ENCODE measurements at places on chromosomes 1 and 21. TPM values are rescaled to one million over a fixed set of nuclear protein-coding genes. Genes with fewer than 3 reads are reported as not detected.

Gene MAP3K7CL
- 7.3 TPM for total RNA-seq

Gene KRTAP11-1
- not detected for total RNA-seq

Gene PGBD2
- 4.7 TPM for total RNA-seq

Gene IFNLR1
- total RNA-seq, result 0.32 TPM

Gene ARTN
- 1.9 TPM for total RNA-seq

Gene C1QC
- not detected for total RNA-seq

Gene KRTAP7-1
- total RNA-seq, result not detected

Gene PRDM15
- 7.3 TPM for total RNA-seq

Gene OPRD1
- not detected for total RNA-seq

Gene LIPI
- not detected for total RNA-seq

Gene ILDR2
- total RNA-seq, result not detected

Gene ERICH3
- not detected for total RNA-seq

Gene NBPF6
- not detected for total RNA-seq

Gene GABPB2
- total RNA-seq, result 18.8 TPM

Gene CELA2A
- total RNA-seq, result not detected

Gene KRTAP10-7
- not detected for total RNA-seq

Gene PPIAL4G
- not detected for total RNA-seq

Gene CLDN17
- not detected for total RNA-seq

Gene C1orf105
- total RNA-seq, result not detected

Gene LCE6A
- total RNA-seq, result not detected

Gene ADCY10
- not detected for total RNA-seq

Gene HSD3B1
- not detected for total RNA-seq

Gene NTRK1
- not detected for total RNA-seq

Gene EXO5
- 10.7 TPM for total RNA-seq

Gene UQCRHL
- 0.81 TPM for total RNA-seq

Gene LMOD1
- 60.5 TPM for total RNA-seq

Gene UQCRH
- 154 TPM for total RNA-seq

Gene TTC22
- not detected for total RNA-seq

Gene AIM2
- not detected for total RNA-seq

Gene PTAFR
- total RNA-seq, result 0.16 TPM

Gene ALX3
- 1.9 TPM for total RNA-seq

Gene SHCBP1L
- total RNA-seq, result not detected

Gene C1orf50
- 5.8 TPM for total RNA-seq

Gene AGMAT
- 0.16 TPM for total RNA-seq

Gene SNRPE
- total RNA-seq, result 18.0 TPM

Gene CHD5
- 0.12 TPM for total RNA-seq

Gene VPS26C
- total RNA-seq, result 116 TPM

Gene OR2L8
- total RNA-seq, result 0.97 TPM

Gene PCSK9
- 14.8 TPM for total RNA-seq

Gene TSSK3
- total RNA-seq, result 1.6 TPM

Gene ARHGAP29
- total RNA-seq, result 219 TPM

Gene DYNLT5
- 2.8 TPM for total RNA-seq

Gene LTN1
- 31.5 TPM for total RNA-seq

Gene LAMC1
- total RNA-seq, result 472 TPM

Gene NFASC
- 61.9 TPM for total RNA-seq

Gene ATAD3A
- total RNA-seq, result 26.9 TPM

Gene DDR2
- 472 TPM for total RNA-seq

Gene RBP7
- total RNA-seq, result not detected

Gene CHAF1B
- 2.3 TPM for total RNA-seq

Gene ZCCHC17
- 20.9 TPM for total RNA-seq

Gene POU3F1
- total RNA-seq, result not detected

Gene LCE1A
- not detected for total RNA-seq

Gene FAM131C
- total RNA-seq, result 0.65 TPM

Gene NTMT2
- total RNA-seq, result not detected

Gene LCE1F
- not detected for total RNA-seq

Gene MAN1C1
- total RNA-seq, result 15.8 TPM
